ENCODE measurements at places on chromosomes 3 and 15. TPM values are rescaled to one million over a fixed set of nuclear protein-coding genes. Genes with fewer than 3 reads are reported as not detected.

- DNase-seq, result no peak
These were observed 56.2 kb downstream of the IL5RA start for GRCh38 chr3:3053974-3054373.

- DNase-seq, result no peak
These were observed 121.4 kb upstream of the CHRM5 start for GRCh38 chr15:33846862-33847261.

- DNase-seq, result peak; percentile 37
These were observed 11.6 kb downstream of the EAF1 start for GRCh38 chr3:15438983-15439382.

EFCC1 gene
- 11.5 TPM for total RNA-seq

GRCh38 chr15:60648928-60649679, 170.2 kb upstream of the ICE2 start:
- no peak for DNase-seq

DNA sequence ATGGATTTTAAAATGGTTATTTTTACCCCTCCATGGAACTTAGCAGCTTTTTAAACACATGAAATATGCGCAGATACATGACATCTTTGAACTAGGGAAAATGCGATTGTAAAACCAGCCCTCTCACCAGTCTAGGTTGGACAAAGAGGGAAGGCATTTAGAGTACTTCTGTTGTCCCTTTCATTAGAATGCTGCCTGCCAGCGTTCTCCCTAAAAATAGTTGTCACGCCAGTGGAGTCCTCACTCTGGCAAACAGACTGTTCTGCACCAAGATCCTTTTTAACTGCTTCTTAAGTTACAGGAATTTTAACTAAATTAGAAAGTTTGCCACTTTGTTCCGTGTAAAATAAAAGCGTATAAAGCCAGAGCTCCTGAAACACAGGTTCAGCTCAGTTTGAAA, 295.3 kb downstream of the VPS13C start:
- no peak for DNase-seq

DNA sequence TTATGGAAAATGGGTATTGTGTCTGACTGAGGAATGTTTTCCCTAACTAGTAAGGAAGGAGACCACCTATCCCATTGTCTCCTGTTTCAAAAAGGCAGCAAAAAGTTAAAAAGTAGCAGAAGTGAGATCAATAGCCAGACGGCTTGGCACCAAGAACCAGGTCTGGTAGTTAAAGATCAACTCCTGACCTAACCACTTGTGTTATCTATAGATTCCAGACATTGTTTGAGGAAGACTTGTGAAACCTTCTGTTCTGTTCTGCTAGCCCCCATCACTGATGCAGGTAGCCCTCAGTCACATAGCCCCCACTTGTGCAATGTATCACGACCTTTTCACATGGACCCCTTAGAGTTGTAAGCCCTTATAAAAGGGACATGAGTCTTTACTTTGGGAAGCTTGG, 46.3 kb upstream of the C2CD4B start:
- DNase-seq, result no peak

DNA sequence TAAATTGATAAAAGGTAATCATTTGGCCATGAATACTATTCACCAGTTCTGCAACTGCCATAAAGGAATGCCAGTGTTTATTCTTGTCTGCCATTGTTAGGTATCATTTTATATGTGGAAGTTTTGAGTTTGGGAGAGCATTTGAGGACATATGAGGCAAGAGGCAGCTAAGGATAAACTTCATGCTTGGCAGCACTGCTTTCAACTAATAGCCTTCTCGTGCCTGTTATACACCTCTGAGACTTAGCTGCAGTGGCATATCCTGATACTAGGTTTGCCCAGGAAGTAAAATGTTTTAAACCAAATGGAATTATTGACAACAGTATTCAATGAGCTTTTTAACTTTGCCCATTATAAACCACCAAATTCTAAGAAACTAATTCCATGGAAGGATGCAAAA, 126.0 kb upstream of the DPH6 start:
- no peak for DNase-seq

SCAANT1 gene
- total RNA-seq, result 1.7 TPM

- no peak for DNase-seq
These were observed 158.5 kb downstream of the THRB start for GRCh38 chr3:24336101-24336500.

- DNase-seq, result no peak
These were observed 11.6 kb upstream of the PIK3CB start for GRCh38 chr3:138846262-138846791.

DNA sequence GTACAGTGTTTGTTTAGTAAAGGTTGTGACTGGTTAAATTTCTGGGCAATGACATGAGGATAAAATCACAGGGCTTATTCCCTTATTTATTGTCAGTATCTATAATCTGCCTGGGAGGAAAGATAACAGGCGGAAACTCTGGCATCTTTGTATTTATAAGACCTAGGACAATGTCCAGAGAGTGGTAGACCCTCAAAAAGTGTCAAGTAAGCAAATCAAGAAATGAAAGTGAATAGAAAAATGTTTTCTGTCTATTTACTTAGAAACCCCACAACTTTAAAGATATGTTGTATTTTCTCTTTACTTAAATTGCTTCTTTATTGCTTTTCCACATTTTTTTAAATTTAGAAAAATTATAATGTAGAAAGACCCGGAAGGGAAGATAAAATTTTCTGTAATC, 544.6 kb downstream of the EDEM1 start:
- DNase-seq, result no peak

LZTFL1 gene
- total RNA-seq, result 5.8 TPM

- no peak for DNase-seq
These were observed 232.7 kb downstream of the IGSF11 start for GRCh38 chr3:118801899-118802298.

- DNase-seq, result no peak
These were observed 53.0 kb downstream of the EFHB start for GRCh38 chr3:19881036-19881435.

DNA sequence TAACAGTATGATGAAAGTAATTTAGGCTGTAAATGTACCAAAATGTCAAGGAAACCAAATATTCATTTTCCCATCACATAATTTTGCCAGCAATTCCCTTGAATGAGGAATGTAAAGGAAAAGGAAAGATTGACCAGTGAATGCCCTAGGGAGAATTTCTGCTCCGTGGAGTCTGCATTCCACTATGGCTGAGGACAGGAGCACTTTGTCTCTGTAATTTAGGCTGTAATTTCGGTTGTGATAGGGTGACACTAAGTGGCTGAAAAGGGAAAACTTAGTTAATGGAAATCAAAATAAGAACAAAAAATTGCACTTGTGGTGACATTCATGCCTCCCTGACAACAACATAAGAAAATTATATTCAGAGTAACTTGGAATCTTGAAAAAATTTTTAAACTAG, 8.3 kb upstream of the TMEM207 start:
- no peak for DNase-seq

GRCh38 chr15:62558640-62559380, 393.7 kb upstream of the C2CD4B start:
- no peak for DNase-seq

DNA sequence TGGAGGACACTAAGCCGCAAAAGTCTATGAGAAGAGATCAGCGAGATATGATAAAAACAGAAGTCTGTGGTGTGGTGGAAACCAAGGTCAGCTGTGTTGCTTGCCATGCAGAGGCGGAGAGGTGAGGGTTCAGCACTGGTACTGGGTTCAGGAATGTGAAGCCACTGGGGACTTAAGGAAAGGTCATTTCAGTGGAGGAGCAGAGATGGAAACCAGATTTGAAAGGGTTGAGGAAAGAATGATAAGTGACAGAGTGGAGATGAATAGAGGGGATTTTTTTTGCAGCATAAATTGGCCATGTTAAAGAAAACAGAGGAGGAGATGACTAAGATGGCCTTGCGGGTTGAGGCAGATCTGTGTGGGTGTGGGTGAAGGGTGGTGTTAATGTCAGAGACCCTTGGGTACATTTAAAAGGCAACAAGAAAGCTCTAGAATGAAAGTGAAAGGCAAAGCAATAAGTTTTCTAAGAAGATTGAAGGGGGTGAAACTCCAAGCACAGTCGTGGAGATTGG, 265.5 kb downstream of the ADAMTSL3 start:
- DNase-seq, result no peak

DNA sequence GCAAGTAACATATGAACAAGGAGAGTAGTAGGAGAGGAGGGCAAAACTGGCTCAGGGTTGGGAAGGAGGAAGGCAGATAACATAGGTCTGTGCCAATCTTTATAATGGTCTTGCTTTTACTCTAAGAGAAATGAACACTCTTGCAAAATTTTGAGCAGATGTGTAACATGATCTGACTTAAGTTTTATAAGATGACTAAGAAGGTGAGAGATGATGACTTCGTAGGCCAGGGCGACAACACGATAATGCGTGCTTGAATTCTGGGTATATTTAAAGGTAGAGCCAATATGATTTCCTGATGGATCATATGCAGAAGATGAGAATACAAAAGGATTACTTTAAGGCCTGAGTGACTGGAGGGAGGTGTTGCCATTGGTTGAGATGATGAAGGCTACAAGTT, 265.4 kb upstream of the KCNMB2 start:
- no peak for DNase-seq

GRCh38 chr3:49311283-49311682, 28.6 kb downstream of the USP4 start:
- DNase-seq, result no peak

GOLGA6A gene
- not detected for total RNA-seq

GRCh38 chr3:72230774-72231379, 445.9 kb upstream of the PROK2 start:
- no peak for DNase-seq

DNA sequence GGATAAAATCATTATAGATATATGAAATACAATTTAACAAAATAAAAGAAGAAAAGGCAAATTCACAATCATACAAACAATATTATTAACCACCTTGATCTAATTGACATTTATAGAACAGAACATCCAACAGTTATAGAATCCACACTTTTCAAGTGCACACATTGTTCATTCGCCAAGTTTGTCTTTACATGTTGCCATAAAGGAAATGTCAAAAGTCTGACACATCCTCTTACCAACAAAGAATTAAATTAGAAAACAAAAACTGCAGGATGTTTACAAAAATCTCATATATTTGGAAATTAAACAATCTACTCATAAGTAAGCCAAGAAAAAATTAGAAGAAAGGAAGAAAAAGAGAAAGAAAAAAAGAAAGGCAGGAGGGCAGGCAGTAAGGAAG, 909.2 kb upstream of the EPHA6 start:
- DNase-seq, result peak; percentile 26

ARHGEF26 gene
- total RNA-seq, result under 0.01 TPM

GRCh38 chr3:131962982-131963381, 71.8 kb downstream of the CPNE4 start:
- DNase-seq, result no peak

DNA sequence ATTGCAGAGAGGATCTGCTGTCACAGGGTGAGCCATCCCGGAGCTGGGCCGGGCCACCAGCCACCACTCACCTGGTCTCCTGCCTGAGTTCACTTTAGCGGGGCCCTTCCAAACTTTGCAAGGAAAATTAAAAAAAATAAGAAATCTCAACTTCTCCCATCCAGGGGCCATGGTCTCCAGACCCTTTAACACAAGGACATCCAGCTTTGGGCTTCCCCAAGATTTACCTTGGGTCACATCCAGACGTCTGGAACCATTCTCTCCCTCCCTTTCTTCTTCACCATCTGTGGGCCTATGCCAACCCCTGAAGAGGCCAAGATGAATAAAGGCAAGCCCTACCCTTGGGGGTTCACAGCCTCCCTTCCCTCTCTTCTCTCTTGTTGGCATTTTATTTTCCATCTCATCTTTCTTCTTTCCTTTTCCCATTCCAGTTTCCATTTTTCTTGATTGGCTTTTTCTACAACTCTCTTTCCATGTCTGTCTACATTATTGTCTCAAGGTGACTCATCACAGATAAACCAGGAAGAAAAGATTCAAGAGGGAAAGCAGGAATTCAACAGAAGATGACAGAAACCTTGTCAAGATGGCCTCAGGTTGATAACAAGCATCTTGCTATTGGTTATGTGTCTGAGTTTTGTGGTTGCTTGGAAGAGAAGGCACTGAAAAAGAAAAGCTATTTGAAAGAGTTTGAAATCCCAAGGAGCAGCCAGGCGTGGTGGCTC, 49.5 kb downstream of the ITGA11 start:
- no peak for DNase-seq

- DNase-seq, result no peak
These were observed 545.6 kb upstream of the ZNF385D start for GRCh38 chr3:22296601-22297000.

DNA sequence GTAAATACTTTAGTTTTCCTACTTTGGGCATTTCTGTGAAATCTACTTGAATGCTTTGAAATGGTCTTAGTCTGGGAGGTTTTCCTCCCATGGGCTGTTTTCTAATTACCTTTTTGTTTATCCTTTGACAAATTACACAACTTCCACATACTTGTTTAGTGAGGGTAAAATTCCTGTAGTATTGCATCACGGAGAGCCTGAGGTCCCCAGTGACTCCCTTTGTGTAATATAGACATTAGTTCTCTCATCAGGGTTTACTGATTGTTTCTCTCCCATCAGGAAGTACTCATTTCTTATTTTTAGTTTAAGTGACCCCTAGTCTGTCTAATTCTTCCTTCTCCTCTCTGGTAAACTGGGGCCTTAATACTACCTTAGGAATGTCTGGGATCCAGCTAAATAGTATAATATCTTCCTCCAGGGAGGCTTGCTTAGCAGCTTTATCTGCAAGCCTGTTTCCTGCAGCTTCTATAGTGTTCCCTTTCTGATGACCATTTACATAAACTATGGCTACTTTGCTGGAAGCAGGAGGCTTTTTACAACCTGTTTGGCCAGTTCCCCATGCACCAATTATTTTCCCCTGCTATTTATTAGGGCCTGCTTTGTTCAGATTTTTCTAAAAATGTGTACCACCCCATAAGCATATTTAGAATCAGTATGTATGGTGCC, 87.2 kb upstream of the XCR1 start:
- no peak for DNase-seq

SLCO2A1 gene
- total RNA-seq, result 7.9 TPM

- no peak for DNase-seq
These were observed 128.9 kb downstream of the TFG start for GRCh38 chr3:100838157-100838556.

DNA sequence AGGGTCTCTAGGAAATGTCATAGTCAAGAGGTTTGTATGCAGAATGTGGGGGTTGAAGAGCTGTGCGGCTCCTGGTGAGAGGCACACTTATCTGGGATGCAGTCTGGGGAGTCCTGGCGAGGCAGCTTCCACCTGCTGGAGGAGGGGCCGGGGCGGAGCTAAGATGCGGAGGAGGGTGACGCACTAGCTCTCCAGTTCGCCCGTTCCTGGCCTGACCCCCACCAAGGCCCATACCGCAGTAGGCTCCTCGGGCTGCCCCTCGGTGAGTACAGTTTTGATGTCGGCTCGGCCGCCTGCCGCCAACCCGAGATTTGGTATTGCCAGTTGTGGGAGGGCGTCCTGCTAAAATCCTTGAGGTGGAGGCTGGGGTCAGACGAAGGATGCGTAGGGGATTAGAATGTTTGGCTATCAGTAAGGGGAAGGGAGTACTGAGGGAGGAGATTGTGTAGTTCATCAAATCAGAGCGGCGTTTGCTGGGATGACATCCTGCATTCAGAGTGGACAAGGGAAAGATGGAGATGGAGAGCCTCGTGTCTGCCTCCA, at the start of gene SCG5:
Gene SCG5, plus strand, starts transcription at position 194 of the 543 bp plus-strand sequence. CDS start 1,883 bp downstream, outside the sequence.
- DNase-seq, result no peak

TMEM108 gene
- not detected for total RNA-seq

GPR149 gene
- total RNA-seq, result not detected

PPP1R14D gene
- not detected for total RNA-seq

Data from lung microvascular endothelial cell (primary cell).